ENCODE measurements at places on chromosomes 4 and X. TPM values are rescaled to one million over a fixed set of nuclear protein-coding genes. Genes with fewer than 3 reads are reported as not detected.

DNA sequence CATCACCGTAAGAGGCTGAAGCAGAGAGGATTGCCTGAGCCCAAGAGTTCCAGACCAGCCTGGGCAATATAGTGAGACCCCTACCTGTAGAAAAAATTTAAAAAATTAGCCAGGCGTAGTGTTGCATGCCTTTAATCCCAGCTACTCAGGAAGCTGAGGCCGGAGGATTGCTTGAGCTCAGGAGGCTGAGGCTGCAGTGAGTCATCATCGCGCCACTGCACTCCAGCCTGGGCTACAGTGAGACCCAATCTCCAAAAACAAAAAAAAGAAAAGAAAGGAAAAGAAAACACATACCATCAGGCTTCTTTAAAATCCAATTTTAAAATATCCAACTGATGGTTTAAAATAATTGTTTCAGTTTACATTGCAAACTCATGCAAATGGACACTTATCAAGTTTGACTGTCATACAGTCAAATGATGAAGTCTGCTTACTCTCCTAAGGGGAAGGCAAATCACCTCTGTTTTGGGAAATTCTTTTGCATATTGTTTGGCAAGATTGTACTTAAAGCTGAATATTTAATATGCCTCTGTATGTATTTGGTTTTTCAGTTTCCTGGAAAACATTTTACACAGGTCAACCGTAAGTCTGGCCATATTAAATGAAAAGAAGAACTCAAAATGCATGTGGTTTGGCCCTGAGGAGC lies 23.7 kb upstream of the TENM3 start:
- no peak for DNase-seq

- no peak for DNase-seq
Measured at GRCh38 chrX:111354496-111354895, 57.5 kb downstream of the DCX start.

SOX3 gene
- polyA plus RNA-seq: not detected

DNA sequence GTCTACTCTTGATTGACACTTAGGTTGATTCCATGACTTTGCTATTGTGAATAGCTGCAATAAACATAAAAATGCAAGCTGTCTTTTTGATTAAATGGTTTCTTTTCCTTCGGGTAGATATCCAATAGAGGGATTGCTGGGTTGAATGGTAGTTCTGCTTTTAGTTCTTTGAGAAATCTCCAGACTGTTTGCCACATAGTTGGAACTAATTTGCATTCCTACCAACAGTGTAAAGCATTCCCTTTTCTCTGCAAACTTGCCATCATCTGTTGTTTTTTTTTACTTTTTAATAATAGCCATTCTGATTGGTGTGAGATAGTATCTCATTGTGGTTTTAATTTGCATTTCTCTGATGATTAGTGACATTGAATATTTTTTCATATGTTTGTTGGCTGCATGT lies 122.2 kb upstream of the PRKG2 start:
- no peak for DNase-seq

DNA sequence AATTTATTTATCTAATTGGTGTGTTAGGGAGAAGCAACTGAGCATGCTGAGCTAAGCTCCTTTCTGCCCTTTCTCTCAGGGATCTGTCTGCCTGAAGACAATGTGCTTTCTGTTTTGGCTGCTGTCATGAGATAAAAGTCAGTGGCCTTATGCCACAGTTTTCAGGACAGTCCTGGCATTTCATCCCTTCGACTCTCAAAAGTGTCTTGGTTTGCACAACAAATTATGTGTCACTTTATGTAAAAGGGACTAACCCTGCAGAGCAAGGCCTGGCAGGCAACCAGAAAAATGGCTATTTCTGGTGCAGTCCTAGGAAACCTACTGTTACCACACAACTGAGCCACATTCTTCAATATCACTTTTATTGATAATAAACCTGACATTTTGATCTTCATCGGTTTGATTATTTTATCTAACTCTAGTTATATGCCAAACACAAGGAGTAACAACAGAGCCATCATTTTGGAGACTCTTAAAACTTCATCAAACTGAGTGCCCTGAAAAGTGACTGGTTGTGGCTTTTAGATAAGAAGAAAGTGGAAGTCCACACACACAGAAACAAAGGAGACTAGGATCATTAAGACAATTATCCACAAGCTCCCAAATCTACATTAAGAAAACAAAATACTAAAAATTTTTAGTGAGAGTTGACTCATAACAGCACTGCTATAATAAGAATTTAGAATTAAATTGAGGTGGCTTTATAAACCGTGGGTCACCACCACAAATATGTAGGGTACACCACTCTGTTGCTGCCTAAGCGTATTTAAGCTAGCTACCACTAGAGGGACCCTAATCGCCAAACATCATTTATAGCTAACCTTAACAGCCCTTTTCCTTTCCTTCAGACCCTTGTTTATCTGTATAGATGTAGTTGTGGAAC lies 95.9 kb upstream of the PTPN13 start:
- DNase-seq: no peak
